SHP77 treated with DMSO at 0.1 percent for 48 hours (cell line): ENCODE measurements at places on chromosomes 5 and 9.

DNA sequence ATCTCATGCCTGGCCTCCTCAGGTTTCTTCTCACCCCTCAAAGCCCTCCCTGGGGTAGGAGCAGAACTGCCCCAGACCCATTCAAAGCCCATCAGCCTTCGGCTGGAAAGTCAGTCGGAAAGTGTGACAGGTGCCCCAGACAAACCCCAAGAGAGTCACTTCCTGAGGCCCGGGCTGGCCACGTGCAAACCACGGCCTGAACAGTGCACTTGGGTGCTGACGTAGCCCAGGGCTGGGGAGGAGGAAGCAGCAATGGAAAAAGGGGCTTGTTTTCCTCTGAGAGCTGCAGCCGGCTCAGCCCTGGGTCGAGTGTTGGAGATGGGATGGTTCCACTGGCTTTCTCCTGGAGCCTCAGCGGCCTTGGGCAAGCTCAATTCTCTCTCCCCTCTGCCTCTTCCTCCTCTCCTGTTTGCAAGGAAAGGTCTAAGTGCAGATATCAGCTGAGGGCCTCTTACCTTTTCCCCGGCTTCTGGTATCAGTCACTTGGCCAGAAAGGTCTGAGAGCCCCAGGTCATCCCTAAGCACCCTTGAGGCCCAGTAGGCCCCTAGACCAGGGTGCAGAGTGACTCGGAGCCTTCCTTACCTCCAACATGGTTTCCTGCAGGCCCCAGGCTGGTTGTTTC is 5.9 kb upstream of the EGR1 start:
- no peak for DNase-seq

DNA sequence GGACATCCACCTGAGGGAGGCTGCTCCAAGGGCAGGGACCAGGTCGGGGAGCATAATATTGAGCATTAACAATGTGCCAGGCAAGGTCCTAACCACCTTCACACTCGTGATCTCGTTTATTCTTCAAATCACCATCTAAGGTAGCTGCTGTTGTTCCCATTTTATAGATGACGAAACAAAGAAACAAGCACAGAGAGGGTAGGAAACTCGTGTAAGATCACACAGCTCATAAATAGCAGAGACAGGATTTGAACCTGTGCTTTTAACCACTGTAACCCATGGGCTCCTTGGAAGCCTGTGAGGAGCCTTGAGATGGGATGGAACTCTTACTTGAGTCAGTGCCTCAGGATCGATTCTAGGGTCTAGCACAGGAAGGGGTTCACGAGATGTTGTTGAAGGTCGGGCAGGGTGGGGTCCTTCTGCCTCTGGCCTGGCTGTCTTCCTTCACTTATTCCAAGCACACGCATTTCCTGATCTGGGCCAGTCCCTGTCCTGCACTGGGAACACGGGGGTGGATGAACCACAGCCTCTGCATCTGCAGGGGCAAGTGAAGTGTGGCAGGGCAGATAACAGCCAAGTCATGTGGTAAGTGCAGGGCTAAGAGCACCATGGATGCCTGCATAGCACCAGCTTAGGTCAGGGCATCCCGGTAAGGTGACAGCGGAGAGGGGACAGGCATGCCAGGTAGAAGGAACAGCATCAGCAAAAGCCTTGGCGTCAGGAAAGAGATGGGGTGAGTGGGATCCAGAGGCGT is 188.1 kb downstream of the MELK start:
- DNase-seq, result no peak

GRCh38 chr5:65790371-65791163 is 68.6 kb downstream of the NLN start:
- no peak for DNase-seq

- DNase-seq, result no peak
Measured at GRCh38 chr9:110121170-110121569, 86.8 kb downstream of the C9orf152 start.

GRCh38 chr5:88719434-88719833 is 163.6 kb downstream of the MEF2C start:
- DNase-seq, result no peak

DNA sequence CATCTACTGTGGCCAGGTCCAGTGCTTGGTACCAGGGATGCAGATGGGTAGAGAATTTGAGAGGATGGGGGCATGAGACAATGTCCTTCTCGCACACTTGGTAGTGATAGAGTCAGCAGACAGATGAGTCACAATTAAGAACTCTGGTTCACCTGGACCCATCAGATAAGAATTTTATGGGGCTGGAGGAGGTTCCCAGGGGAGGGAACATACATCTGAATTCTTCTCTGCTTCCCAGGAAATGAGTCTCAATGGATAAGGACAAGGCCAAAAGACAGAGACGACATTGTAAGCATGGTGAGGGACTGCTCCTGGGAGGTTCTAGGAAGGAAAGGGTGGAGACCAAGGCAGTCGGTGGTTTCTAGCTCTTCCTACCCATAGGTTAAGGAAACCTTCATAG is 5.3 kb downstream of the SLC4A9 start:
- DNase-seq, result no peak

- DNase-seq, result no peak
Measured at GRCh38 chr5:114191441-114191840, 170.4 kb upstream of the KCNN2 start.

- no peak for DNase-seq
Measured at GRCh38 chr5:54296386-54296785, 14.0 kb downstream of the ARL15 start.

DNA sequence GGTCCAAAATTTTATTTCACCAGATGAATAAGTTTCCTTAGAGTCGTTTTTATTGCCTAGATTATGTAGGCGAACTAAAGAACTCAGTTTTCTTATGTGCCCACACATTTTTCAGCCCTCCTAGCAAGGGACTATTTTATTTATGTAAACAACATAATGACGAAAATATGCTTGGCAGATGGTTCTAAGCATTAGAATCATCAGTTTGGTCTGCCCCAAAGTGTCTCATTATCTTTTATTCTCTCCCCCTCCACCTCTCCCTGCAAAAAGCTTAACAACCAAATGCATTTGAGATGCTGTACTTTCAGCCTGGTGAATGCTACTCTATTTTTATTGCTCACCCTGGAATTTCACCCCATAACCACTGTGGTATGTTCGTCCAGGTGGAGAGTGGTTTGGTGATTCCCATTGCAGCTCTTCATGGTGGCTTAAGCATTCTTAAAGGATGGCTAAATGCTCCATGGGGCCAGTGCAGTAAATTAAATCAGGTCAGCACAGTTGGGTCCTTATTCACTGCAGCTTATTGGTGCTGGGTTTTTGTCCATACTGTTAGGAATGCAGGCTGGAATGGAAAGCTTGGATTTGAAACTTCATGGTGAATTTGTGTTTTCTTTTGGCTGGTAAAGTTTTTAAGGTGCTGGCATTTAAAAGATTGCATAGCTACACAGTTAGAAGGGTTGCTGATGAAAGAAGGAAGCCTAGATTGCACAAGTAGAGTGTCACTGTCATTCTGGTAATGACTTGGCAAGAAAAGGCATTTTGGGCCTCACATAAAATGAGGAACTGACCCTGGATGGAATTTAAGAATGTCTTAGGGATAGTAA is 39.2 kb downstream of the TLE4 start:
- no peak for DNase-seq

DNA sequence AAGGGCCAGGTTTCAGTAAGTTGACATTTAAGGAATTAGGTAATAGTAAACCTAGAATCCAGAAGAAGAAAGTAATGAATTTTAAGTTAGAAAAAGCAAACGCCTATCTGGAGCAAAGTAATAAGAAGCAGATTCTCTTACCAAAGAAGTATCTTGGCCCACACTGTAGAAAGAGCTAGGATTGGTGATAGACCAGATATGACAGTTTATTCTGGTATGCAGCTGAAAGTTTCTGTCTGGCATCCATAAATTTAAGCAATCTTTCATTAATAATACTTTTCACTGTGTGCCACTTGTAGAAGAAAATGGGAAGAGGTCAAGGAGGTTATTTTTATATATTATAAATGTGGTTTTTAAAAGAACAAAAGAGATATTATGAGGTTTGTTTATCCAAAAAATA is 3.0 kb downstream of the RECK start:
- no peak for DNase-seq

GRCh38 chr5:107955321-107955720 is 284.6 kb upstream of the EFNA5 start:
- no peak for DNase-seq

DNA sequence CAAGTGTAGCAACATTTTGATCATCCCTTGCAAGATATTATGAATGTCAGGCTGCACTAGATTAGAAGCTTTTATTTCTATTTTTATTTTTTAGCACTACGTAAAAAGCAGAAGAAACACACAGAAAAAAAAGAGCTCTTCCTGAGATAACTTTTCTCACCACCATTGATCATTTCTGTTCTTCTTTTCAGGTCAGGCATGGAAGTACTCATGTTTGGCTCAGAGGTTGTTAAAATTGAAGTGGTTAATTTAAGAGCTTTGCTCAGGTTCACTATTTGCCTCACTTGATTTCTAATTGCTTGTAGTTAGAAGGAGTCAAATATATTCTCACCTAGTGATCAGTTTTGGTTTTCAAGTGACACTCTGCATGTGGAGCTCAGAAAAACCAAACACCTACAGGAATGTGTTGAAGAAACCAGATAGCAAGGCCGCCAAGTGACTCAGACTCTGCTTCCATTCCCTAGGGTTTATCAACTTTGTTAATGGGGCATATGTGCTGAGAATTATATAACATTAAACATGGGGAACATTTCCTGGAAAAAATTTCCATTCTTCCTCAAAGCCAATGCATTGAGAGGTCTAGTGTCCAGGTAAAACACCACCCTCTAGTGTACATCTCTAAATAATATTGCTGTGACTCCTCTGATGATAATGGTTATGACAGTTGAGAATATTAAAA is 679.8 kb downstream of the CETN3 start:
- DNase-seq, result no peak

GRCh38 chr5:31763424-31763823 is 124.5 kb downstream of the PDZD2 start:
- DNase-seq, result no peak

DNA sequence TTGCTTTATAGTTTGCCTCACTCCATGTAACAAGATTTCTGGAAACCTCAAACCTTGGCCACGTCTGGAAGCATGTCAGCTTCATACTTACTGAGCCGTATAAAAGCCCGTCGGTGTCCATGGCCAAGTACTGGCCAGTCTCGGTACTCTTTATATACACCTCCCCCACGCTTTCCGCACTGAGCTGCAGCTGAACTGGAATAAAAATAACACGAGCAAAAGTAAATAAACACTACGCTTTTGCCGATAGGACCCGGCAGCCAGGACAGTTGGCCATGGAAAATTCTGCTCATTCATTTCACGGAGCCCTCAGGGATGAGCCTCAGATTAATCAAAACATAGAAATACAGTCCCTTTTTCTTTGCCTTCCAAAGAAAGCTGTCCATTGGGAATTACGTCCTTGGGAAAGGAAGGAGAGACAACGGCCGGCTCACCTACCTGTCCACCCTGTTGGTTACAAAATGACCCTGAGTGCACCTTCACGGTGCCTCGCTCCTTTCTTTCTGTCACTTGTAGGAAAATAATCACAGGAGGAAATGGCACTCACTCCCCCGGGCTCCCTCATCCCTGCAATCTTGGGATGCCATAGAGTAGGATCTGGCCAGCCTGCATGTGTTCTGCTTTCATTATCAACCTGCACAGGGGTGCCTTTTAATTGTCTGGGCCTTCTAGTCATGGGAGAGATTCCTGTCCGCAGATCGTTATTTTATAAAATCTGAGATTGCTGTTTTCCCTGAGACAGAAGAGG is 85.1 kb downstream of the FGF1 start:
- DNase-seq, result peak; percentile 55

- no peak for DNase-seq
Measured at GRCh38 chr5:149045089-149045460, 17.8 kb downstream of the SH3TC2 start.

- no peak for DNase-seq
Measured at GRCh38 chr5:9265441-9266287, 280.2 kb downstream of the SEMA5A start.

DNA sequence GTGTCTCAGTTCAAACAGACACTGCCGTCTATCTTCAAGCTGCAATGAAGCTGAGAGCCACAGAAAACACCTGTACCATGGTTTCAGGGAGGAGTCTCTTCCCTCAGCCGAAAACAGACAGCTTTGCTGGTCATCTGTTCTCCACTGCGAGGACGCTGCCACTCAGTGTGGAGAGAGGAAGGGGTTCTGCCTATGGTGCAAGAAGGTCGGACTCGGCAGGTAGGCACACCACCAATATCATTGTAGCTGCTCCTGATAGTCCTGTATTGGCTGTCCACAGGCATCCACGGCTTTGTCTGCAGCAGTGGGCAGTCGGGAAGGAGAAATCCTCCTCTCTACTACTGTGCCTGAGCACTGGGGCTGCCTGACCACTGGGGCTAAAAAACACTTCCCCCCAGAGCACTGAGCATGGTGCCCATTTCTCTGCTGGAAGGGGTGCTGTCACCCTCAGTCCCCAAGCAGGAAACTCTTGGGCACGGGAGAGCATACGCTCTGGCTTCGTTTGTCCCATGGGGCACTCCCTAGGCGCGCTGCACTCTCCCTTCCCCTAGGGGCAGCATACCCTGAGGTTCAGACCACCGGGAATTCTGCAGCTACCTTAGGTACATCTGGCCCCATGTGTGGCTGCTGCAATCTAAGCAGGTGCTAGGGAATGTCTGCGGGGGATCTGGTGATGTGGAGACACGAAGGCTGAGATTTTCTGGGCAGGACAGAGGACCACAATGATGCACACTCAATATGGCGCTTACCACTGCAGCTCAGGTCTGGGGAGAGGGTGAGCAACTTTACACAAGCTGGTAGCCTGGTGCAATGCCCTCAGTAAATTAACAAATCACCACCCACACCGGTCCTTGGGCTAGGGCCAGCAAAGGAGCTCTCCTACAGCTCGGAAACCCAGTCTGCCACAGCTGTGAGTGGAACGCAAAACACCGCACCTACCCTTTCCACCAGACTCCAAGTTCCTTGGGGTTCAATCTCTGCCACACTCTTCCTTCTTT is 880.9 kb upstream of the SEMA6A start:
- DNase-seq, result peak; percentile 18

DNA sequence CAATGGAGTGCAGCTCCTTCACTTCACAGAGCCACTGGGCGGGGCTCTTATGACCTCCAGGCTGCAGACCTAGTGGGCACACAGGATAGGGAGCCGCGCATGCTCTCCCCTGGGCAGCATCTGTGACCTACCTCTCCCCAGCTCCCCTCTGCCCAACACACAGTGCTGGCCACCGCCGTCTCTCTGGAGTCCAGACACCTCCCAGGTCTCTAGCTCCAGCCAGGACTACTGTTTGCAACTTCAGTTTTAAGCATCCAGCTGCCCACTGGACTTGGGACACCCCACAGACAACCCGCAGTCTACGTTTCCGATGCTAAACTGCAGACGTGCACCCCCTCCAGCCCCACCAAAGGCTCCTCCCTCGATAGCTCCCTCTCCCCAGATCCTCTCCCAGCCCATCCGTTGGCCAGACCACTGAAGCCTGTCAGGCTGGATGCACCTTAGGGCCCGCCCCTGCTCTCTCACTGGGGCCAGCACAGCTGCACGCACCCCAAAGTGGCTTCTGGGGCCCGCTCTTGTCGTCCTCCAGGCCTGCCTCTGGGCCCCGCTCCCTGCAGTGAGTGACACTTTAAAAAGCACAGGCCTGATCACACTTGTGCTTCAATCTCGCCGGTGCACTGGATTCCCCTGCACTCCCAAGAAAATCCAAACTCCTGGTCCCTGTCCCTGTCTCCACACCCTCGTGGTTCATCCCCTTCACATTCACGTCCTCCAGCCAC is 11.3 kb downstream of the FLT4 start:
- DNase-seq, result no peak
